ENCODE measurements at places on chromosomes 1 and 21.

DNA sequence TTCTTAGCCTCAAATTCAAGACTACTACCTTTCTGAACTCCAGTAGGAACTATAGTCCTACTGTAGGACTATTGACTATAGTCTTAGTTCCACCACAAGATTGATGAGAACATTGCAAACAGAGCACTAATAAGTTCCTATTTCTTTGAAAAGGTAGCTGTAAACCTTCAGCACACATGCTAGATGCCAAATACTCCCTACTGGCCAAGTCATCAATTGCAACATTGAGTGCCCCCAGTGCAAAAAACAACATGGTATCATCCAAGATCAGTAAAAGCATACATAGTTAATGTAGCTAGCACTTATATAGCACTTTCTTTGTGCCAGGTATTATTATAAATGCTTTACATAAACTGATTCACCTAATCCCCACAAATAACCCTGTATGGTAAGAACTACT lies 99.8 kb downstream of the MRPL39 start:
- no peak for DNase-seq

DNA sequence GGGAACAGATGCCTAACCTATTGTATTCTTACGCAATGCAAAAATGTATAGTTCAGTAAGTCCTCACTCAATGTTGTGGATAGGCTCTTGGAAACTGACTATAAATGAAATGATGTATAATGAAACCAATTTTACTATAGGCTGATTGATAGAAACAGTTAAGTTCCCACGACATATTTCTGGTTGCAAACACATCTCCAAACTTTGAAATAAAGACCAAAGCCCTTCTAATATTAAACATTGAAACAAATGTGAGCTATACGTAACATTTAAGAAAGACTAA lies 29.1 kb downstream of the MAP3K21 start:
- no peak for DNase-seq

- no peak for DNase-seq
These were observed 30.2 kb upstream of the CA6 start for GRCh38 chr1:8915446-8915845.

- DNase-seq = no peak
These were observed 18.5 kb downstream of the CHIT1 start for GRCh38 chr1:203210988-203211387.

GRCh38 chr21:39385299-39386145 lies 36.6 kb upstream of the HMGN1 start:
- peak; percentile 26 for DNase-seq

GRCh38 chr1:112614460-112615065 lies 4.4 kb downstream of the ST7L start:
- no peak for DNase-seq

DNA sequence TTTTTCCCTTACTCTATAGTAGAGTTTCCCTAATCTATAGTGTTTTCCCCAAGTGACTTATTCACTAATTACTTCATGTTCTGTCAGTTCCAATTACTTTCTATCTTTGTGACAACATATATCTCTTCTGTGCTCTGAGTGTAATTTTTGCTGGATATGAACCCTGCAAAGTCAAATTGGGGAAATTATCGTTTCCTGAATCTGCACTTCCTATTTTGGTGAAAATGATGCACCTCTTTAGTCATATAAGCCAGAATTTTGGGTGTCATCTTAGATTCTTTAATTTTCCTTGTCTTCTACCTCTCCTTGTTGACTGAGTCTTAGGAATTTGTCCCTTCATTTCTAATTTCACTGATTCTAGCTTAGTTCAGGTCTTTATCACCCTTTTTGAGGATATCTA lies 33.4 kb upstream of the PRKACB start:
- no peak for DNase-seq

DNA sequence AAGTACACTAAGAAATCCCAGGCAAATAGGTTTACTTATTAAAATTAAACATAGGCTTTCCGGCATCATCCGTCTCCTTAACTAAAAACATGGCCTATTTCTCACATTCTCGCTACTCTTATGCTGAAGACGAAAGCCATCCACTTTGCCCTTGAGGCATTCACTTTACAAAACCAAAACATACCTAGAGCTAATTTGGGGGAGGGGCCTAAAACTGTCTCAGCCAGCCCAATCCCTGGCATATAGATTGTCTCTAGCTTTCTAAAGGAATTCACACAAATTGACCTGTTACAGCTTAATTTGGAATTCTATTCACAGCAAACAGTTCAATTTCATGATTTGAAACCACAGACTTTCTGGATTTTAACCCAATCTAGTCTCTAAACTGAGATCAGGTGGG lies 34.8 kb downstream of the SLC35D1 start:
- DNase-seq = no peak

Data from amniotic stem cell (primary cell).